Spinal cord (tissue), 10 donors: ENCODE measurements at places on chromosomes 12 and 14. TPM values are rescaled to one million over a fixed set of nuclear protein-coding genes. Genes with fewer than 3 reads are reported as not detected.

DNA sequence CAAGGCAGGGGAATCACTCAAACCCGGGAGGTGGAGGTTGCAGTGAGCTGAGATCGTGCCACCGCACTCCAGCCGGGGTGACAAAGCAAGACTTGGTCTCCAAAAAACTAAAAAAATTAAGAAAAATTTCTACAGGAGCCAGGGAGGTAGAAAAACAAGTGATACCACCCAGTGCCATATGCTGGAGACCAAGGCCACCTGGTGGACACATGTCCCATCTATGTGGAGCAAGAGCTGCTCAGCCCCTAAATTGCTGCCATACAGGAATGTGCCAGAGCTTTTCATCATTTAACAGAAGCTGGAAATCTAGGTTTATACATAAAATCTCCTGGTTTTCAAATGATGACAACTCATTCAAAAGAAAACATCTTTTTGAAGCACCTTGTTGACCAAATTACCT is 61.4 kb upstream of the ELK3 start:
- no peaks in the 10 kb centered on the region for H3K4me1 ChIP-seq
- no peaks in the 10 kb centered on the region for H3K27me3 ChIP-seq
- no peak overlapping the region for H3K27ac ChIP-seq
- no peak overlapping the region for H3K4me3 ChIP-seq
- H3K36me3 ChIP-seq = no peaks in the 10 kb centered on the region

- no peak for DNase-seq
- no peaks in the 10 kb centered on the region for H3K36me3 ChIP-seq
- no peaks in the 10 kb centered on the region for H3K4me1 ChIP-seq
These were observed 27.7 kb downstream of the ARHGAP5 start for GRCh38 chr14:32104803-32105202.

- H3K27me3 ChIP-seq = no peaks in the 10 kb centered on the region
- no peak overlapping the region for H3K27ac ChIP-seq
- H3K36me3 ChIP-seq = peaks cover 26% of the 10 kb centered on the region
- H3K4me3 ChIP-seq = no peak overlapping the region
- DNase-seq = no peak
- H3K4me1 ChIP-seq = peaks cover 25% of the 10 kb centered on the region
These were observed 1.4 kb downstream of the THTPA start for GRCh38 chr14:23557521-23557920.

DNA sequence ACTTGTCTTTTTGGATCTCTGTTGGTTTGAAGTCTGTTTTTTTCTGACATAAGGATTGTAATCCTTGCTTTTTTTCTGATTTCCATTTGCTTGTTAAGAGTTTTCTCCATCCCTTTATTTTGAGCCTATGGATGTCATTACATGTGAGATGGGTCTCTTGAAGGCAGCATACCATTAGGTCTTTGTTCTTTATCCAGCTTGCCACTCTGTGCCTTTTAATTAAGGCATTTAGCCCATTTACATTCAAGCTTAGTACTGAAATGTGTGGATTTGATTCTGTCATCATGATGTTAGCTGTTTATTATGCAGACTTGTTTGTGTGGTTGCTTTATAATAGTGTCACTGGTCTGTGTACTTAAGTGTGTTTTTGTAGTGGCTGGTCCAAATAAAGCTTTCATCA is 100.0 kb downstream of the CCDC91 start:
- no peaks in the 10 kb centered on the region for H3K36me3 ChIP-seq
- no peaks in the 10 kb centered on the region for H3K27me3 ChIP-seq
- H3K27ac ChIP-seq = no peak overlapping the region
- no peak overlapping the region for H3K4me3 ChIP-seq

DNA sequence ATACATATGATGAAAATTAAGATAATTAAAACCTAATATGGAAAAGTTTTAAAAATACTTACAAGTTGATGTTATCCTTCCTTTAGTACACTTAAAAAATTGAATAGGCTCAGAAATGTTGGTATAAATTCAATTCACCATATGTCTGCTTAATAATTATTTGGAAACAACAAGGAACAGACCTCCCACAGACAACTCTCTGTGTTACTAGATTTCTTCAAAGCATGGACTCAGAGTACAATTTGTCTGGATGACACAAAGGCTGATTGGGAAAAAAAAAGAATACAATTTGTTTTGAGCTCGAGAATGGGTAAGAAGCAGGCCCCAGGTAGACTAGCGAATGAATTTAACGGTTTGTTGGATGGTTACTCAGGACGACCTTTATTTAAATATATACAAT is 48.9 kb upstream of the BTG1 start:
- no peak for DNase-seq
- peaks cover 3% of the 10 kb centered on the region for H3K4me1 ChIP-seq
- no peak overlapping the region for H3K4me3 ChIP-seq
- H3K36me3 ChIP-seq = no peaks in the 10 kb centered on the region
- H3K27ac ChIP-seq = no peak overlapping the region
- no peaks in the 10 kb centered on the region for H3K27me3 ChIP-seq

DNA sequence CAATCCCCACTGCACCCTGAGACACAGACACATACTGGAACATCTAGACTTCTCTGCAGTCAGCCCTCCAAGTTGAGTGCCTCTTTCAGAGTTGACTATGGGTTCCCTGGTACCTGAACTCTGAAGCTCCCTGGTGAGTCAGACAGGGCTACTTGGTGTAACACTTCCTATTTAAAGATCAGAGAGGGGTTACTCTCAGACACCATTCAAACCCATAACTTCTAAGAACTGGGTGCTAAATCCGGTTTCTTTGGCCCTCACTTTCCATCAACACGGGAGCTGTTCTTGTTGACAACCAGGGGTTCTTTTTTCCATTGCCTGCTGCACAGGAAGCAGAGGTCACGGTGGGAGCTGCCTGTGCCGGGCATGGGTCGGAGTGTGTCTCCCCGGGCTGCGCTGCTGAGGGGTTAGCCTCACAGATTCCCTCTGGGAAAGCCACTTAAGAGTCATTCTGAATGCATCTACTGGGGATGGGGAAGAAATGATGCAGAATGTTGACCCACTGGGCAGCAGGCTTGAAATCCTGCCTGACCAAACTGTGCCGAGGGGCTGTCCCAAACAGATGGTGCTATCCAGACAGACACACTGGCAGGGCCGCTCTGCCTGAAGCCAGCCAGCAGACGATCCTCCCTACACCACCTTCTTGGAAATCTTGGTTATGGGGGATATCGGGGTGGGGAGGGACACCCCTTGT is 74.1 kb downstream of the PITPNM2 start:
- no peak overlapping the region for H3K4me3 ChIP-seq
- peaks cover 2% of the 10 kb centered on the region for H3K27me3 ChIP-seq
- H3K4me1 ChIP-seq = peaks cover 39% of the 10 kb centered on the region

DNA sequence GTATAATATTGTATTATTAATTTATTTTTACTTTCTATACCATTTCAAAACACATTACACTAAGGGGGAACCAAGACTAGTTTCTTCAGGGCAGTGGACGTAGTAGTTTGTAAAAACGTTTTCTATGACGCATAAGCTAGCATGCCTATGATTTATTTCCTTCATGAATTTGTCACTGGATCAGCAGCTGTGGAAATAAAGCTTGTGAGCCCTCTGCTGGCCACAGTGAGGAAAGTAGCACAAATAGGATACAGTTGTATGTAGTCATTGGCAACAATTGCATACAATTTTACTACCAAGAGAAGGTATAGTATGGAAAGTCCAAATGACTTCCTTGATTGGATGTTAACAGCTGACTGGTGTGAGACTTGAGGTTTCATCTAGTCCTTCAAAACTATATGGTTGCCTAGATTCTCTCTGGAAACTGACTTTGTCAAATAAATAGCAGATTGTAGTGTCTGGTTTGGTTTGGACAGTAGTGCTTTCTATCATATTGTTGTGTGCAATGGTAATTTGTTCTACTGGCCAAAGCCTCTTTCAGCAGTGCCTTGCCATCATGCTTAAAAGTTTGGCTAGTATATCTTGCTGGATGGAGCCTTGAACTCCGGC is 24.3 kb upstream of the PLEKHD1 start:
- no peak overlapping the region for H3K4me3 ChIP-seq
- no peaks in the 10 kb centered on the region for H3K27me3 ChIP-seq
- peak; percentile 24 for DNase-seq
- no peaks in the 10 kb centered on the region for H3K4me1 ChIP-seq

DNA sequence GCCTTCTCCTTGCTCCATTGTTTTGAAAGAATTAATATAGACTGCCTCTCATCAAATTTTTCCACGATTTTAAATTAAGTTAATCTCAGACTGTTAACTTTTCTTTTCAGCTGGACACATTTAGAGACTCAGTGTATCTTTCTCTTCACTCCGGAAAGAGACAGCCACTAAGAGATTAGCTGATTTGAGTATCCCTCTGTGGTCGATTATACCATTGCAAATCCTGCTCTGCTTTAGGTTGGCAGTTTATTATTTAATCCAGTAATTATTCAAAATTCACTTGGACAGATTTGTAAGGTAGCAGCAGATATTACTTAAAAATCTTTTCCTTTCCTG is 588 bp upstream of the TWF1 start:
- peak overlapping the region; percentile 84 for H3K4me3 ChIP-seq
- DNase-seq = no peak
- H3K36me3 ChIP-seq = peaks cover 1% of the 10 kb centered on the region
- H3K4me1 ChIP-seq = no peaks in the 10 kb centered on the region
- H3K27me3 ChIP-seq = no peaks in the 10 kb centered on the region

DNA sequence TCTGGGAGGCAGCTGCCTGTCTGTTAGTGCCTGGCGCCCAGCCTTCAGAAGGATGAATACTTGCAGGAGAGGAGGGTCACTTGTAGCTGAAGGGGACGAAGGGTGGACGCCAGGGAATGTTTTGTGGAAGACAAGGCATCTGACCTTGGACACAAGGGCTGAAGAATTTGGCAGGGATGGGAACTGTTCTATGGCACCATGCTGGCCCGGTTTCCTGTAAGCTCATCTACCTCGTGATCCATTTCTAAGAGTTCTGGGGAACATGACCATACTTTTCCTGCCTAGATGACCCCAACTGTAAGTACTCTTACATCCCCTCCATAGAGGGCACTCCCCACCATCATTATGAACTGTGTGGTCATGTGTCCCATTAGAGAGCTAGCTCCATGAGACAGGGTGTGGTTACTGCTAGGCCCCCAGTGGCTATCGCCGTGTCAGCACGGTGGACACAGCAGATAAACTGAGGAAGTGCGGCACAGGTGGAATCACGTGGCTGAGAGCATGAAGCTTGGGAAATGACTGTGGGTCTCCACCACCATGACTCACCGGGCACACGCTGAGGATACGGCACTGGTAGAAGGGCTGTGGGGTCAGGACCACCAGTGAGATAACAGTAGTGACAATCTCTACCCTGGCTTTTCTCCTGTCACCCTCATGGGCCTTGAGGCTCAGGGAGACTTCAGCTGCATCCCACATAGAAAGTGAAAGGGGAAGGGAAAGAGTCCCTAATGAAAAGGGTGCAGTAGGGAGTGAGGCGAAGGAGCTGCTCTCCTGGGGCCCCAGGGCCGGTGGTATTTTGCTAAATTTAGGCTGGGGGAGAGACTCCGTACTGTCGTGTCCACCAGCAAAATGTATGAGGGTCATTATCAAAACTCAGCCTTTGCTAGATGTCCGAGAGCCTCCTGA is 252.6 kb downstream of the FOXN3 start:
- no peaks in the 10 kb centered on the region for H3K27me3 ChIP-seq
- DNase-seq = no peak
- peaks cover 9% of the 10 kb centered on the region for H3K4me1 ChIP-seq
- peaks cover 21% of the 10 kb centered on the region for H3K36me3 ChIP-seq
- H3K4me3 ChIP-seq = no peak overlapping the region

- no peak for DNase-seq
- H3K27me3 ChIP-seq = no peaks in the 10 kb centered on the region
- H3K36me3 ChIP-seq = no peaks in the 10 kb centered on the region
These were observed 36.0 kb downstream of the NINJ2 start for GRCh38 chr12:627285-627684.

- no peak for DNase-seq
- no peak overlapping the region for H3K27ac ChIP-seq
- H3K36me3 ChIP-seq = peaks cover 3% of the 10 kb centered on the region
- no peaks in the 10 kb centered on the region for H3K4me1 ChIP-seq
- no peaks in the 10 kb centered on the region for H3K27me3 ChIP-seq
- no peak overlapping the region for H3K4me3 ChIP-seq
These were observed 1.6 kb upstream of the PPP2R5E start for GRCh38 chr14:63544591-63545299.

Gene ZNF891
- polyA plus RNA-seq = 3.6 TPM

Gene ACOT6
- polyA plus RNA-seq = 0.24 TPM

Gene BCL2L14
- 1.0 TPM for polyA plus RNA-seq

Gene NANOG
- polyA plus RNA-seq = 0.15 TPM
